ENCODE measurements at places on chromosomes 12 and 14.

DNA sequence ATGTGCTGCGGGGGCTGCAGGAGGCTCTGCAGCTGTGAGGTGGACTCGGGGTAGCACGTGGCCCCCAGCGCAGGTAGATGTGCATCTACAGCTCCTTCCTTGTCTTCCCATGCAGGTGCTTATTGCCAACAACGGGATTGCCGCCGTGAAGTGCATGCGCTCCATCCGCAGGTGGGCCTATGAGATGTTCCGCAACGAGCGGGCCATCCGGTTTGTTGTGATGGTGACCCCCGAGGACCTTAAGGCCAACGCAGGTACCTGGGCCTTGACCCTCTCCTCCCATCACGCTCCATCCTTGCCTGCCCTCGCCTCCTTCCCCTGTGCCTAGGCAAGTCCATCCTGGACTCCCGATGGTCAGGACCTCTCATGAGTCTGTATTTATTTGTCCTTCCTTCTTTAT lies 51.4 kb downstream of the ACACB start:
- no peak for DNase-seq

GRCh38 chr12:43921666-43922337 lies 85.9 kb downstream of the TMEM117 start:
- DNase-seq: no peak

DNA sequence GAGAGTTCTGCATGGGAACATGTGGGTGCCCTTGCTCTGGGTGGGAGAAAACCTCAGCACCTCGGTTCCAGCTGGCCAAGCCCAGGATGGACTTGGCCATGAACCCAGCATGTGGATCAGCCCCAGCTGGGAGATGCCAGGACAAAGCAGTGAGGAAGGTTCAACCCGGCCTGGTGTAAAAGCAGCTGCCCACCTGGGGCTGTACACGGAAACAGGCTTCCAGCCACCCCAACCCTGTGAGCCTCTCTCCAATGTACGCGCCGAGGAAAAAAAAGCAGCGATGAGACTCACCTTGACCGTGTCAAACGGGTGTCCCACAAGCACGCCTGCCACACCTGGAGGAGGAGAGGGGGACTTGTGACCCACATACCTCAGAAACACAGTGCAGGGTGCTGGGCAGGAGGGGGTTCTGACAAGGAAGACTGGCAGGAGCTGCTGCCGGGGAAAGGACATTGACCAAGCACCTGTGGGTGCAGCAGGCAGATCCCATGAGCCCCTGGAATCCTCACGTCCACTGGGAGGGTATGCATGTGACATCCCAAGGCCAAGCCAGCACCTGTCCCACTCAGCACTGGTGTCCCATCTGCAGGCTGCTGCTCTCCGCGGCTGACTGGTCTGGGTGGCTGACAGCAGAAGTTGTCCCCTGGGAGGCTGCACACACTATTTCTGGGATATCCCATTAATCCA lies 7.5 kb downstream of the SLC25A29 start:
- DNase-seq: no peak

GRCh38 chr12:103848143-103848542 lies 7.1 kb upstream of the NT5DC3 start:
- no peak for DNase-seq

- DNase-seq: no peak
Observed at GRCh38 chr14:30656190-30656632, 34.1 kb downstream of the SCFD1 start.

GRCh38 chr14:51822499-51822898 lies 37.9 kb upstream of the GNG2 start:
- no peak for DNase-seq
